ENCODE measurements at places on chromosomes 12 and 14.
A peak's percentile ranks its signal among the peaks of the same experiment; 100 is the strongest.

GRCh38 chr12:2144951-2145350, 92.2 kb downstream of the CACNA1C start:
- no peak for DNase-seq

DNA sequence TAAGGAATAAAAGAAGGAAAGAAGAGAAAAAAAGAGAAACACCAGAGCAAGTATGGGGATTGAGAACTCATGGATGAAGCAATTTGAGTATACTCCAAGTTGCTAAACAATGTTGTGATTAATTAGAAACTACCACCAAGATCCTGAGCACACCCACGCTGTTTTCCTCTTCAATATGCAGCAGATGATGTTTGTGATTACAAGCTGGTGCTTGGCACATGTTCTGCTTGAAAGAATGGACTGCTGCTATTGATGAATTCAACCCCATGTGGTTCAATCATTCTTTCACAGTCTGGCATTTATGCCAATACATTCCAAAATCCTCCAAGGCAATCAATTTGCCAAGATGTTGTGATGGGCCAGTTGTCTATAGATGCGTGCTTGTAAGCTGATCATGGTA, 146.8 kb downstream of the SLC2A13 start:
- DNase-seq: no peak

DNA sequence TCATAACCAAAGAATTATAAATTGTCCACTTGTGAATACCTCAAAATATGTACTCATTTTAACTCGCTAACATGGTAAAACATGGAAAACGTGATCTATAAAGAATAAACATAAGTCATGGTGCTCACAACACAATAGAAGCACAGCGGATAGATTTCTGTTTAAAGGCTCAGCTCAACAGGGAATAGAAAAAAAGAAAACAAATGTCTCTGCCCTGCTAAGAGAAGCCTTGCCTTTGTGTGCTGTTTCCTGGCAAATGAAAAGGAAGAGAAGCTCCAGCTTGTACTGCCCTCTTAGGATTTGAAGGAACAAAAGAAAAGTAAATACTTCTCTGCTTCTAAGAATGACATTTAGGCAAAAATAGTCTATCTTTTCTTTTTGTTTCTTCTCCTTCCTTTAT, 121.0 kb upstream of the KRR1 start:
- no peak for DNase-seq

GRCh38 chr14:67285876-67286452, 44.7 kb downstream of the PALS1 start:
- DNase-seq: no peak

GRCh38 chr12:81296556-81297305, 218.9 kb downstream of the ACSS3 start:
- DNase-seq: no peak

DNA sequence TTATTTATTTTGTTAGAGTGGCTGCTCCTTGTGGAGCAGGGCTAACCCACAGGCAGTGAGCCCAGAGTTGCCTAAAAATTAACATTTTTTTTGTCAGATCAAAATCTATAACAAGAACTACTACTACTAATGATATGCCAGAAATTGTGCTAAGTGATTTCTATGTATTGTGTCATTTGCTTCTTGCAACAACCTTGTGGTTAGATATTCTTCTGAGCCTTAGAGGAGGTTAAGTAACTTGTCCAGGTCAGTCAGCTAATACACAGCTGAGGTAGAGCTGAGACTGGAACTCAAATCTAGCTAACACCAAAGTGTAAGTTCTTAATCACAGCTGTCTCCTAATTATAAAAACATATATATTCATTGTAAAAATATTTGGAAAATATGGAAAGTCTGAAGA, 29.8 kb downstream of the CFL2 start:
- peak; percentile 19 for DNase-seq

- no peak for DNase-seq
These were observed 23.4 kb upstream of the RAB35 start for GRCh38 chr12:120139958-120140357.

DNA sequence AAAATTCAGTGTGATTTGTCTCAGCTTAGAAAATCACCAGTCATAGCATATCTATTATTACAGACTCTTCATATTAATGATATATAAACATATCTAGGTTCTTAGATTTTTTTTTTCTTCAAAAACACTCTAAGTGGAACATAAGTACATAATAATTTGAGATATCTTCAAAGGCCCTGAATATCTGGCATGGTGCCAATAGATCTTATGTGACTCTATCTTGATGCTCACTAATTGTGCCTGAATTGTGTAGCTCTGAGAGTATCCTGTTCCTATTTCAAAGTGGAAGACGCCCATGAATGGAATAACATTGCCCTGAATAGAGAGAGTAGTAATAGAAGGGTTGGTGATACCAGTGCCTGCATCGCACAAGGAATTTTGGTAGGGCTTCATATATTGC, 1312.7 kb upstream of the USP15 start:
- no peak for DNase-seq

- no peak for DNase-seq
These were observed 8.6 kb downstream of the SDS start for GRCh38 chr12:113395119-113395518.

GRCh38 chr14:74426202-74426582, at the start of gene SYNDIG1L:
Gene SYNDIG1L, minus strand, starts transcription at chr14:74426210. Its CDS starts 16,466 bp downstream, at chr14:74409744.
- DNase-seq: no peak

DNA sequence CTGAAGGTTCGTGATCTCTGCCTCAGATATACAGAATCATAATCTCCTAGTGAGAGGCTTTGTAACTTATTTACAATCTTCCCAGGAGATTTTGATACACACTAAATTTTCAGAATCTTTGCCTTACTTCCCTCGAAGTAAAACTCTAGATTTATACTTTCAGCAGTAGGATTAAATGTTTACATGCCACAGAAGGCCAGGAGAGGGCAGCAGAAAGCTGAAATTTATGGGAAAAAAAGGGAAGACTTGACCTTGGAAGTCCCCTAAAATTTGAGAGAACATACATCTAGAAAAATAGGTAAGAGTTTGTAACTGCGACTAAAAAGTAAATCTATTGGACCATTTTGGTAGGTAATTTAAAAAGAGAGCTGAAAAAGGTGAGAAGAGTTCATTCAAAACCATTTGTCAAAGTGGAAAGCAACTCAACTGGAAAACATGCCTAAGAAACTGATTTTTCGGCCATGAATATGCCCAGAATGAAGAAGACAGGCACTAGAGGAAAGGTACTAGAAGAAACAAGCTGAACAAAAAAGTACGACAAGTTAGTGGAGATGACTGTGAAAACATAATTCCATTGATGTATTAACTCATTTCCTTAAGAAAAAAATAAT, 242.0 kb upstream of the MDGA2 start:
- no peak for DNase-seq

DNA sequence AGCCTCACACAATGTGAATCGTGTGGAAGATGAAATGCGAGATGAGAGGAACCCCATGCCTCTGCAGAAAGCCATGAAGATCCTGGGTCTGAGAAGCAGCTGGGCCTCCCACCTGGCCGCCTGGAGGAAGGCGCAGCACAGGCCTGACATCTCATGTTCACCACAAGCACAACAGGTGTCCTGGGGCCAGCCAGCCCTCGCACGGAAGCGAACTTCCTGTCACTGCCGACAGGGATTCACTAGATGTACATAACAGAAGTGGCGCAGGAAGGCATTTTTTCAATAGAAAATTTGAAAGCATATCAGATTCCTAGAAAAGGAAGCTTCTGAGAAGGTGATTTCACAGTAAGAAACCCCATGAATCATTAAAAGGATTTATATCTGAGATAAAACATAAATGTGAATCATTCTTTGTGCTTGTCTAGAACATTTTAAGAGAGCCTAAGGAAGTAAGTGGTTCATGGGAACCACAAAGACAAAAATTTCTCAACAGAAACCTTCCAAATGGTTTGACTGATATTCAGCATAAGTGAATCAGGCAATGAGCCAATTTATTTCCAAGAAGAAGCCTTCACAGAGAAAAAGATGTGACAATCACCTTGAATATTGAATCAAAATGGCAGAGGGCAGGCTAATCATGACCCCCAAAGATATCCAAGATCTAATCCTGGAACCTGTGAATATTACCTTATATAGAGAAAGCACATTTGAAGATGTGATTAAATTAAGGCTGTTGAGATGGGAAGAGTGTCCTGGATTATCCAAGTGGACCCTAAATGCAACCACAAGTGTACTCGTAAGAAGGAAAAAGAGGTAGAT, 311.9 kb downstream of the DUSP6 start:
- DNase-seq: peak; percentile 80

DNA sequence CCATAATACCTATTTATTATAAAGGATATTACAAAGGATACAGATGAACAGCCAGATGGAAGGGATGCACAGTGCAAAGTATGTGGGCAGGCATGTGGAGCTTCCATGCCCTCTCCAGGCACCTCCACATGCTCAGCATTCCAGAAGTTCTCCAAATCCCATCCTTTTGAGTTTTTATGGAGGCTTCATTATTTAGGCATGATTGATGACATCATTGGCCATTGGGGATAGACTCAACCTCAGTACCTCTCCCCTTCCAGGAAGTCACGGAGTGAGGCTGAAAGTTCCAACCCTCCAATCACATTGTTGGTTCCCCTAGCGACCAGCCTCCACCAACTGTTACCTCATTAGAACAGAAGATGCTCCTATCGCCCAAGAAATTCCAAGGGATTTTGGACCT, 156.4 kb downstream of the ATP23 start:
- no peak for DNase-seq

DNA sequence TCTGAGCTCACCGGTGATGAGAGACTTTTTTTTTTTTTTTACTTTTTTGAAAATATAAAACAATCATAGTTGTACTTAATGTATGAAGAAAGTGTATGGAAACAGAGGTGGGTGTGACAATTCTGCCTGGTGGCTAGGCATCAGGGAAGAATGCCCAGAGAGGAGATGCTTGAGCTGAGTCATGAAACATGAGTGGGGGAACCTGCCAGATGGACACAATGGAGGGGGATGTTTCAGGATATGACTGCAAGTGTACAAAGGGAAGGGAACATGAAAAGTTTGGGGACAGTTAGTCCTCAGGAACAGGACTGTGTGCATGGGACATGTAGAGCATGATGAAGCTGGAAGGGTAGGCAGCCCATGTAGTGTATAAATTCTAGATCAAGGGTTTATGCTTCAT, 274.2 kb upstream of the E2F7 start:
- no peak for DNase-seq

DNA sequence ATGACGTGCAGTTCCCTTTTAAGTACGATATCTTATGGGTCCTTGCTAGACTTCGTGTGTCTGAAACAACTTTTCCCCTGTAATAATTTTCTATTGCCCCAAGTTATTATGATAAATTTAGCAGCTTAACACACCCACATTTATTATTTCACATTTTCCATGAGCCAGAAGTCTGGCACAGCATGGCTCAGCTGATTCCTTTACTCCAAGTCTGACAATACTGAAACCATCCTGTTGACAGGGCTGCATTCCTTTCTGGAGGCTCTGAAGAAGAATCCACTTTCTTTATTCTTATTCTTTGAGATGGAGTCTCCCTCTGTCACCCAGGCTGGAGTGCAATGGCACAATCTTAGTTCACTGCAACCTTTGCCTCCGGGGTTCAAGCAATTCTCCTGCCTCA, 80.9 kb downstream of the DENND5B start:
- DNase-seq: no peak

GRCh38 chr12:113466454-113467141, 5.1 kb downstream of the LHX5 start:
- no peak for DNase-seq

DNA sequence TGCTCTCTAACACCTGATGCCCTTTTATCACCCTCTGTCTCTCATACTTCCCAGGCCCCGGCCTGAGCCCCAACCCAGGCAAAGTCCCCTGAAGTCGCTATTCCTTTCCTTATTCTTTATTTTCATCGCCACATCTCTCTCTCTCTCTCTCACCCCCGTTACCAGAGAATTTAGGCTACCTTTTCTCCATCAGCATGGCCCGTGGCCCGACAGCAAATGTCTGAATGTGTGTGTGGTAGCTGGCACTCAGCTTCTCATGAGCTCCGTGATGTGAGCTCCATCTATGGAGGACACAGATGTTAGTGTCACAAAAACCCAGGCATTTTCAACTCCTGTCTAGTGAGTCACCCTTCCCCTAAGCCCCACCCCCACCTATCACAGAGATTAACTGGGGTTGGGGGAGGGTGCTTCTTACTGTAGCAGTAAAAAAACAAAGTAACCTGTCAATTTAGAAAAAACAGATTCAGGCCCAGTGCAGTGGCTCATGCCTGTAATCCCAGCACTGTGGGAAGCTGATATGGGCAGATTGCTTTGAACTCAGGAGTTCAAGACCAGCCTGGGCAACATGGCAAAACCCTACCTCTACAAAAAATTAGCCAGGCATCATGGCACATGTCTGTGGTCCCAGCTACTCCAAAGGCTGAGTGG, 53.8 kb downstream of the VCPKMT start:
- no peak for DNase-seq

DNA sequence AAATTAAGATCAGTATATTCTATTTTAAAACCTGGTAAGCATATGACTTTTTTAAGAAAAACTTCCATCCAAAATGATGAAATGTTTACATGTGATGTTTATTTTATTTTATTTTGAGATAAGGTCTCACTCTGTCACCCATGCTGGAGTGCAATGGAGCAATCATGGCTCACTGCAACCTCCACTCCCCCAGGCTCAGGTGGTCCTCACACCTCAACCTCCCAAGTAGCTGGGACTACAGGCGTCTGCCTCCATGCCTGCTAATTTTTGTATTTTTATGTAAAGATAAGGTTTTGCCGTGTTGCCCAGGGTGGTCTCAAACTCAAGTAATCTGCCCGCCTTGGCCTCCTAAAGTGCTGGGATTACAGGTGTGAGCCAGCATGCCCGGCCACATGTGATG, 141.8 kb downstream of the ZFP36L1 start:
- DNase-seq: no peak

DNA sequence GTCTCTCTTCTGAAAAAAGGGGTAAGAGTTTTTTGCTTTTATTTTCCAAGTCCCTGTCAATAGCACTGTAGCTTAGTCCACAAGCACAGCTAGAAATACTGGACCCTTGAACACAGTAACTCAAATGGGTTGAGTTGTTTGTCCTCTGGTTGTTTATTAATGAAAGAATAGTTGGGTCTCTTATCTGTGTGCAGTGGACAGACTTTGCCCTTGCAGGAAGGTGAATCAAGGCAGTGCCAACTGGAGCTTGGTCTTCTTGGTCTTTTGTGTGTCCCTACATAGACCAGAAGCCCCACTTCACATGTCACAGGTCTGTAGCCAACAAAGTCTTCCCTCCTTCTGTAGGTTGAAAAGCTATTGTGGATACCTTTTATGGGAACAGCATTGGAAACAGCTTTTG, 322.0 kb downstream of the AACS start:
- no peak for DNase-seq

- peak; percentile 11 for DNase-seq
These were observed 9.0 kb downstream of the ADCY6 start for GRCh38 chr12:48779869-48780268.

DNA sequence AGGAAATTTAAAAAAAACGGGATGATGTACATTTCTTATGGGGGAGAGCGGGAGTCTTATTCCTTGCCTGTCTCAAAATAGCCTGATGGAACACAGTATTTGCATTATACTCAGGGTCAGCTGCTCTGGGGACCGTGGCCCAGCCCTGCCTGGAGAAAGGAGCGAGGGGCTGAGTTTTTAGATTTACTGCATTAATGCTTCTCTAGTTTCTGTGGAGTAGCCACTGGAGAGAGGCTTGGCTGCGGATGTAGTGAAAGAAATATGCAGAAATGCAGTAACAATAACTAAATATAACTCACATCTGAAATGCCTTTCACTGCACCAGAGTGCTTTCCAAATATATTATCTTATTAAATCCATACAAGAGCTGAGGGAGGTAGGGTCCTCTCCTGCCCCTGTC, 87.6 kb upstream of the MAP1LC3B2 start:
- DNase-seq: no peak

GRCh38 chr12:104219908-104220404, 4.4 kb downstream of the TXNRD1 start:
- peak; percentile 57 for DNase-seq

- no peak for DNase-seq
These were observed 15.5 kb downstream of the TRPV4 start for GRCh38 chr12:109817627-109818231.
